Right hindlimb (tissue), 1 donor: ENCODE measurements at places on chromosomes 1 and 21.
A peak's percentile ranks its signal among the peaks of the same experiment; 100 is the strongest.

DNA sequence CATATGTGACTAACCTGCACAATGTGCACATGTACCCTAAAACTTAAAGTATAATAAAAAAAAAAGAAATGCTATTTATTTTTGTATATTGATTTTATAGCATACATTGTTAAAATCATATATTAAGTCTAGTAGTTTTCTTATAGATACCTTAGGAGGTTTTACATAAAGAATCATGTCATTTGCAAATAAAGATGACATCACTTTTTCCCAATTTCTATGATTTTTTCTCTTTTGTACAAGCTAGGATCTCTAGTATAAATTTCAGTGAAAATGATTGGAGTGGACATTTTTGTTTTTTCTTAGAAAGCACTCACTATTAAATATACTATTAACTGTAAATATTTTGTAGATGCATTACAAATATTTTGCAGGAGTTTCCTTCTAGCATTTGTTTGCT, 20.5 kb upstream of the NTMT2 start:
- no peak for DNase-seq

GRCh38 chr1:241823925-241824324, 24.1 kb upstream of the EXO1 start:
- DNase-seq: no peak

- DNase-seq: no peak
Observed at GRCh38 chr1:4177425-4178150, 277.5 kb upstream of the C1orf174 start.

- no peak for DNase-seq
Observed at GRCh38 chr21:16162953-16163352, 433.2 kb downstream of the USP25 start.

DNA sequence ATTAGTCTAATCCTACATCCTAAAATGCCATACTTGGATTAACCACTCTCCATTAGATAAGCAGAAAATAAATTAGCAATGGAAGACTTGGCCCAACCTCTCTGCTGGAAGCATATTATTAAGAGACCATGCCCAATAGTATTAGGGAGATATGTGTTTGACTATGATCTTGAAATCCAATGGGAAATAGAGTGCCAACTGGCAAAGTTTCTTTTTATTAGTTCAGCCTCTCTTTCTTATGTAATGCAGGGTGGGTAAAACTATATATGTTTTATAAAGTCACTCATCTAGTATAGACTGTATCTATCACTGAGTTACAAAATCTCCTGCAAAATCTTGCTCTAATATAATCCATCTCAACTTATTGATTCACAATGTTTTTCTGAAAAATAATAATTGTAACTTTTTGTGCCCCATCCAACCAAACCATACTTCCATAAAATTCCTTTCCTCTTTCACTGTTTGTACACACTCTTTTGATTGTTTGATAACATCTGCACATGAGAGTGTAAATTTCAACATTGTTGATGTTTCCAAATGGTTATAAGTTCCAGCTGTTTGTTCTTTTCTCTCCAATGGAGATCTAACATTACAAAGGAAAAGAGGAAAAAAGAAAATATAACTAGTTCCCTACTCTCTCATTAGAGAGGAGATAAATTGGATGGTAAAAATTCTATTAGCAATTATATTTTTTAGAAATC, 408.1 kb upstream of the ADGRL2 start:
- no peak for DNase-seq

- peak; percentile 58 for DNase-seq
Observed at GRCh38 chr1:226001963-226002666, 3.0 kb upstream of the SDE2 start.

- DNase-seq: no peak
Observed at GRCh38 chr1:227561241-227561907, 2.0 kb upstream of the ZNF678 start.

DNA sequence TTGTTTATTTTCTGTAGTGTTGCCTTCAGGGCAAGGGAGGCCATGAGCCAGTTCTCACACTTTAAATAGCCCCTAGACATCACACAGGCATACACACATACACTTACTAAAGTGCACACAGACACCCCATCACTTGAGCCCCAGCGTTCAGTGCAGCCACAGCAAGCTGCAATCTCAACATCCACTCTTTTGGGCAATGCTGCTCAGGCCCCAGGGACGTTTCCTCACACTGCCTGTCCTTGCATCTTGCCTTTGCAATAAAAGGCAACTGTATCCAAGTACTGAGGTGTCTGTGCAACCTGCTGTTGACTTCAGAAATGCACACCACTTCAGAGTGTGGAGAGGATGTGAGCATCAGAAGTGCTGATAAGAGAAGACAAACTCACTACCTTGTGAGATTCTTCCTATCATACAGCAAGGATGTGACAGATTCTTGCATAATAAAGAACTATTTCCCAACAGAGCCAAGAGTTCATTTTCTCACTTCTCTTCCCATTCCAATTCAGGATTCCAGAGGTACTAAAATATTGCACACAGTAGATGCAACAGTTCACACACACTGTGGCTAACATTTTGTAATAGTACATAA, 36.2 kb downstream of the IRF2BP2 start:
- no peak for DNase-seq

GRCh38 chr21:37564924-37565529, 198.5 kb downstream of the DYRK1A start:
- DNase-seq: no peak

GRCh38 chr1:81547261-81547911, 253.3 kb upstream of the ADGRL2 start:
- DNase-seq: no peak

DNA sequence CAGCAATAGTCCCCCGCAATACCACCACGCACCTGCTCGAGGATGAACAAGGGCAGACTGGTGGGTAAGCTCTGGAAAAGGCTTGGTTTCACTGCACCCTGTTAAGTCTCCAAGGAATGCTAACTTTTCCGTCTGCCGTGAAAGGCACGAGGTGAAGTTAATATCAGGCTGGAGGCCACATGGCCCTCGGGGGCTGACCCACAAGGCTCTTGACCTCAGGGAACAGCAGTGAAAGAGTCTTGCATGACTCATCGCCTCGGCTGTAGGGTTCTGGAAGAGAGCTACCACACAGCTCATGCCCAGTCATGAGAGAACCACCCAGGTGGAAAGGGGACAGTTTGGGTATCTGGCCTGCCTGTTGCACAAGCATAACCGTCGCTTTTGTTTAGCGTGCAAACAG, 24.7 kb downstream of the SCCPDH start:
- no peak for DNase-seq

GRCh38 chr21:45418301-45419071, 13.5 kb downstream of the COL18A1 start:
- peak; percentile 51 for DNase-seq

DNA sequence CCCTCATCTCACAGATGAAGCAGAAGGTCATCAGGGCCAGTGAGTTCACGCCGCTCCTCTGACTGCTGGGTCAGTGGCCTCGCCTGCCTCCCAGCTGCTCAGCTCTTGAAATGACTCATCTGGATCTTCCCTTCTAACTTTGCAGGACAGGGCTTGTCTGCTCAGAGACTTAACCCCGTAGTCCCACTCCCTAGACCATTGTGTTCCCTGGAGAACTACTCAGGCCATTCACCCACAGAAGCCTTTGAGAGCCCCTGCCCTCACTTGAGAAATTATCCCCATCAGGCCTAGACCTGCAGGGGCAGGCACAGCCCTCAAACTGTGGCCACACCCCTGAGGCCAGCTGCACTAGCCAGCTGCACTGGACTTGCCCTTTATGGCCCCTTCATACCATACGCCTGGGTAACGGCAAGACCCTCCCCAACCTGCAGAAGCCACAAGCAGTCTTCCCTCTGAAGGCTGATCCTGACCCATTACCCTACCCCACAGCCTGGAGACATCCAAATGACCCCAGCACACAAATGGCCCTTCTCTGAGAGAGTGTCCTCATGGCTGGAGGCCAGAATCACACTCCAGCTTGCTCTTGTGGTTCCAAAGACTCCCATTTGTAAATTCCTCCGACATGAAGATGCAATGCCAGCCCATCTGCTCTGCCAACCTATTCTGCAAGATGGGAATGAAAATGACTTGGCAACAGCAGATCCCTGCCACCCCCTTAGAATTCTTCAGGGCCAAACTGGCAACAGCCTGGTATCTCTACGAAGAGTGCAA, 33.2 kb downstream of the RCSD1 start:
- no peak for DNase-seq

GRCh38 chr1:4830707-4831106, 176.3 kb downstream of the AJAP1 start:
- DNase-seq: peak; percentile 35

DNA sequence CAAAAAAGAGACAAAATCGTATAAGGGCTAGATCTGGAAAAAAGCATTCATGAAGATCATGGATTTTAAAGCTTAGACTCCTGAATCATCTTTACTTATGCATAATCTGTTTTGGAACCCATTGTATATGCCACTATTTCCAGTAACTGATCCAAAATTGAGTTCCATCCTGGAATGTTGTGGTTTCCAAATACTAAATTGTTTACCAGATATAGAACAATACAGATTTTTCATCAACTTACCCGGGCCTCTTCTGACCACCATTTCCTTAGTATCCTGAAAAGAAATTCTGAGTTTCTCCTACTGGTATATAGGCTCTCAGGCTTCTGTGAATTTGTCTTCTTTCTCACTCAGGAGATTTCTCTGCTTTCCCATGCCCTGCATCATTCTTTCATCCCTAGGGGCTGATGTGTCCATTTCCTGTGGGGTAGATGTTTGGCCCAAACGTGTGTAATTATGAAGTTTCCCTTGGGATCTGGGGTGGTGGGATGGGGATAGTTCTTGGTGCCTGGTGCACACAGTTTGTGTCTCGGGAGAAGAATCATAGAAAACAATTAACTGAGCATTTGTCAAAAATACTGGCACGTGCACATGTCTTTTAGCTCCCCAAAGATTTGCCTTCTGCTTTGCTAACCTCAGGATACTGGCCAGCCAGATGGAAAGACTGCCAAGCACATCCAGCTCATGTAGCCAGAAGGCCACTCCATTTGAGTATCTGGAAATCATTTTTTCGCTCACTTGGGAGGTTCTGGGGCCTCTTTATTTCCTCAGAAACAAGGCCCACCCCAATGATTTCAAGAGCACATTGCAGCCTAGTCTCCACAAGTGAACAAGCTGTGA, 127.8 kb downstream of the NTMT2 start:
- DNase-seq: peak; percentile 86

- peak; percentile 23 for DNase-seq
Observed at GRCh38 chr1:191804311-191804710, 354.0 kb upstream of the RGS18 start.

GRCh38 chr1:212981025-212981495, 30.7 kb downstream of the VASH2 start:
- peak; percentile 86 for DNase-seq

GRCh38 chr1:234720709-234721441, 110.9 kb upstream of the IRF2BP2 start:
- DNase-seq: no peak

- DNase-seq: no peak
Observed at GRCh38 chr1:183735069-183735860, 69.7 kb upstream of the RGL1 start.

- DNase-seq: no peak
Observed at GRCh38 chr1:221912230-221912629, 170.3 kb upstream of the DUSP10 start.

DNA sequence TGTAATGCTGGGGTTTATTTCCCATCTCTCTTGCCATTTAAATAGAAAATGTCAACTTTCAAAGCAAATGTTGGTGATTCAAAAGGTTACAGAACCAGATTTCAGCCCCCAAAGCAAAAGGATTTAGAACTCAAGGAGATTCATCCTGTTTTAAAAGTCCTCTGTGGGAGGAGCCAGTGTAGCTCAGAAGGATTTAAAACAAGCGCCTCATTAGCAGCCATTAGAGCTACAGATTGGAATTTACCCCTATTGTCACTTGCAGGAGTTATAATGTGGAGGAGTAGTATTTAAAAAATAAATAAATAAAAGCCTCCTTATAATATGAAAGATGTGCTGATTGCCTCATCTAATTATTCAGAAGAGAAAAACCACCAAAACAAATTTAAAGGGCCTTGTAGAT, 107.8 kb downstream of the LAMC2 start:
- no peak for DNase-seq

DNA sequence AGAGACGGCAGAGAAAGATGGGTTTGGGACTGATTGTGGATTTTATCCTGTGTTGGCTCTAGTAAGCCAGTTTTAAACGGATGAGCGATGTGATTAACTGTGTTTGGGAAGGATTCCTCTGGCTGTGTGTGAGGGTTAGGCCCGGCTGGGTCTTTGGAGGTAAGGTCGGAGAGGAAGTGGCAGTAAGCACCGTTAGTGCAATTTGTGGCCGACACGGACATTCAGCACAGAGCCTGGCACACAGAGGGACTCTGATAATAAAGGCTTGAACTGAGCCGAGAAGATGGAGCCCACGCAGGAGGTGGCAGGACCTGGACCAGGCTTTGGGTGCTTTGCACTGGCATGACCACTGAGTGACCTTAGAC, 1.3 kb downstream of the MTFR1L start:
- DNase-seq: no peak

GRCh38 chr1:238312969-238313368, 422.2 kb upstream of the ZP4 start:
- DNase-seq: no peak

DNA sequence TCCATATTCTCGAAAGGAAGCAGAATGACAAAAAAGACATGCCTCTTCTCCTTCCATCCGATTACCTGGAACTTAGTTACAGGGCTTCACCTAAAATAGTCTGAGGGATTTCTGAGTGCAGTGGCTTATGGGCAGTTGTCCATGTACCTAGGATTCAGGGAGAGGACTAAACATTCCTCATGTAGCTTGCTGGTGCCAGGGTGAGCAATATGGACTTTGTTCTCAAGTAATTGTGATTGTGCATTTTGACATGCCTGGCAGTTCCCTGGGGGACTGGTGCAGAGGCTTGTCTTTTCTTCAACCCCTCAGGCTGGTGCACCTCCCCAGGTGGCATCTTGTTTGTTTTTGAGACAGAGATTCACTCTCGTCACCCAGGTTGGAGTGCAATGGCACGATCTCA, 6.1 kb upstream of the PSEN2 start:
- no peak for DNase-seq

DNA sequence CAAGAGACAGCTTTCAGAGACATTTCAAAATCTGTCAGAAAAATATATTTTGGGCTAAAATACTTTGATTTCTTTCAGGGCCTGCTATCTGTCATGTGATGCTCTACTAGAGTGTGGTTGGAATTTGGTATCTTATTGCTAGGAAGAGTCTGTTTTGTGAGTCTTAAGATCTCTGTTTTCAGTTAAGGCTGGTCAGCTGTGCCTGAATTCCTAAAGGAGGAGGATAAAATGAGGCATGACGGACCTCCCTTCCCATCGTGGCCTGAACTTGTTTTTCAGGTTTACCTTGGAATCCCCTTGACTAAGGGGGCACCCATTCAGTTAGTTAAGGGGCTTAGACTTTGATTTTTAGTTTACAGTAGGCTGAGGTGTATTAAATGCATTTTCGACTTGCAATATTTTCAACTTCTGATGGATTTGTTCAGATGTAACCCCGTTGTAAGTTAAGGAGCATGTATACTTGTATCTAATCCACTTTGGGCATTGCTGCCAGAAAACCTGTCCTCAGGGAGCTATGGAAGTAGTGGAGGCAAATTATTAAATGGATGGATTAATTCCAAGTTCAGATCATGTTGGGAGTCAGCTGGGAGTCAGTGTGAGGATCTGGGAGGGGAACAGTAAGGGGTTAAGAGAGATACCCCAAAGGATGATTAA, 18.3 kb downstream of the CAPN2 start:
- DNase-seq: no peak
